ENCODE measurements at places on chromosomes 12 and 14.

- peak; percentile 26 for DNase-seq
These were observed 927.1 kb downstream of the VRK1 start for GRCh38 chr14:97724265-97724731.

DNA sequence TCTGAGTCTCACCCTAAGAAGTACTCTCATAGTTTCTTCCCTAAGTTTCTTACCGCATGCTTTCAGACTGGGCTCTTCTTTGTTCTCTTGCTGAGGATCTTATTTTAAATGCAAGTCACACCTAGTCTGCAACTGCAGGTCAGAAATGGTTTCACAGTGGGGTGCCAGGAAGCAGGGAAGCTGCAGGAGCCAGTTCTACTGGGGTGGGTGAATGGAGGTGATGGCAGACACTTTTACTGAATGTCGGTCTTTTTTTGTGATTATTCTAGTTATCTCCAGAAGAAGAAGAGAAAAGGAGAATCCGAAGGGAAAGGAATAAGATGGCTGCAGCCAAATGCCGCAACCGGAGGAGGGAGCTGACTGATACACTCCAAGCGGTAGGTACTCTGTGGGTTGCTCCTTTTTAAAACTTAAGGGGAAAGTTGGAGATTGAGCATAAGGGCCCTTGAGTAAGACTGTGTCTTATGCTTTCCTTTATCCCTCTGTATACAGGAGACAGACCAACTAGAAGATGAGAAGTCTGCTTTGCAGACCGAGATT is 1.7 kb downstream of the FOS start:
- no peak for DNase-seq

GRCh38 chr12:54605138-54605970 is 16.9 kb upstream of the PPP1R1A start:
- DNase-seq: no peak

GRCh38 chr12:98470469-98471082 is 44.8 kb upstream of the TMPO start:
- no peak for DNase-seq

DNA sequence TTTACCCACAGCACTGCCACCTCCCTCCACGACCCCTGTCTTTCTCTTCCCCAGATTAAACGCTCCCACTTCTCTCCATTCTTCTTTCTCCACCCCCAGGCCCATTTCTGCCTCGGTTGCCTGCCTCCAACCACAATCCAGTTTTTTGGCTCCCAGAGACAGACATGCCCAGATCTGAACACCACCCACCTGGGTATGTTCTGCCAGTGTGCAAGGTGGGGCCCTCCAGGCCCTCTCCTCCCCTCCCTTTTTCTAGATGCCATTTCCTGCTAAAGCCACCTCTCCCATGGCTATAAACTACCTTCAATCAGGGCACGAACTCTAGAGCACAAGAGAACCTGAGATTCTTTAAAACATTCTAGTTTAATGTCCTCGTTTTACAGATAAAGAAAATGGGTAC is 63.3 kb downstream of the IRF2BPL start:
- no peak for DNase-seq

GRCh38 chr14:52307905-52308304 is 6.2 kb upstream of the PTGER2 start:
- no peak for DNase-seq

- DNase-seq: no peak
These were observed 27.1 kb downstream of the FAM222A start for GRCh38 chr12:109740694-109741245.

DNA sequence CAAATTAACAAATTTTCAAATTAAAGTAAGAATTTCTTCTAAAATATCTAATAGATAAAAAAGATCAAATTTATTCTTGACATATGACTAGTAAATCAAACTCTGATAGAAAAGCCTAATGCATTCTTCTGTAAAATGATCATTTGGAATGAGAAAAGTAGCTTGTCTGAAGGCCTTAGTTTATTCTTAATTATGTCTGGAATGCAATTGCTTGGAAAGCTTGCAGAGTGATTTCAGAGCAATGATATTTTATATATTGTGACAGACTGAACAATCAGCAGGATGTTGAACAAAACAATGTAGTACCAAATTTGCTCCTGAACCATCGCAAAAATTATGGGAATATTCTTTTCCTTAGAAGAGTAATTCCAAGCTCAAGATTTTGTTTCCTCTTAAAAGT is 789.6 kb upstream of the NOVA1 start:
- DNase-seq: no peak

GRCh38 chr12:56484566-56484965 is 3.4 kb downstream of the GLS2 start:
- no peak for DNase-seq

- DNase-seq: peak; percentile 88
These were observed 5.5 kb upstream of the GPR68 start for GRCh38 chr14:91249841-91250616.

GRCh38 chr14:75522983-75523318 is 682 bp downstream of the BATF start:
- DNase-seq: no peak

DNA sequence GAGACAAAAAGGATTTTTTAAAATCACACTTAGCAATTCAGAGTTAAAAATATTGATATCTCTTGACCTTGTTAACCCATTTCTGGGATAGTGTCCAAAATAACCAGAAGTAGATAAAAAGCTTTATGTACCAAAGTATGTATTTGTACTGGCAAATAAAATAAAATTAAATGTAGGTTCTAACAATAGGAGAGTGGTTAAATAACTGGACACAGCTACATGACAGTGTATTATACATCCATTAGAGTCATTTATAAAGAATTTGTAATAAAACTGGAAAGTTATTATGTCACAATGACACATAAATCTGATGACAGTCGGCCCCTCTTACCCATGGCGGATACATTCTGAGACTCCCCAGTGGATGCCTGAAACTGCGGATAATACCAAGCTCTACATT is 34.0 kb downstream of the BMAL2 start:
- DNase-seq: no peak

GRCh38 chr12:61610143-61610542 is 650.1 kb upstream of the USP15 start:
- no peak for DNase-seq

- DNase-seq: no peak
These were observed 33.2 kb upstream of the HELB start for GRCh38 chr12:66269142-66269541.

DNA sequence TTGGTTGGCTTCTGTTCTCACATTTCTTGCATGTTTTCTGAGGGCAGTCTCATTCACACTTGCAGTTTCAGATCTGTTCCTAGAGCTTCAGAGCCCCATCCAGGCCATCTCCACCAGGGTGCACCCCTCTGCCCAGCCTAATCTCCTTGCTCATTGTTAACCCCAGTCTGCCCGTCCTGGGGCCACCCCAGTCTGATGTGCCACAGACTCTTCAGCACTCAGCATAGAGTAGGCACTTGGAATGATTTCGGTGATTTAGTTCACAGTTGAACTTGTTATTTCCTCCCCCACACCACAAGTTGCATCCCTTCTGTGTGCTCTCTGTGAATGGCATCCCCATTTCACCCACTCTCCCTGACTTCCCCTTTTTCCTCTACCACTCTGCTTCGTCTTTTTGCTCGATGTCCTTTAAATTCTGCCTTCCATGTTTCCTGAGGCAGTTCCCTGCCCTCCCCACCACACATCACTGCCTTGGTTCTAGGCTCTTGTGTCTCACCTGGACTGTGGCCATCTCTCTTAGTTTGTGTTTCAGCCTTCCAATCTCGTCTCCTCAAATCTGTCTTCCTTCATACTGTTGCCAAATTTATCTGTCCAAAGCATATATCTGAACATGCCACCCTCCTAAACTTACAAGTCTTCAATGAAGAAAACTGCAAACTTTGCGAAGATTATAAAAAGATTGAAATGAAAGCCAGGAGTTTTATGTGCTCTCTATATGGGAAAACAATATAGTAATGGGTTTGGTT is 41.5 kb downstream of the ANO6 start:
- DNase-seq: no peak

- no peak for DNase-seq
These were observed 149.1 kb downstream of the GLT1D1 start for GRCh38 chr12:129002427-129002826.

DNA sequence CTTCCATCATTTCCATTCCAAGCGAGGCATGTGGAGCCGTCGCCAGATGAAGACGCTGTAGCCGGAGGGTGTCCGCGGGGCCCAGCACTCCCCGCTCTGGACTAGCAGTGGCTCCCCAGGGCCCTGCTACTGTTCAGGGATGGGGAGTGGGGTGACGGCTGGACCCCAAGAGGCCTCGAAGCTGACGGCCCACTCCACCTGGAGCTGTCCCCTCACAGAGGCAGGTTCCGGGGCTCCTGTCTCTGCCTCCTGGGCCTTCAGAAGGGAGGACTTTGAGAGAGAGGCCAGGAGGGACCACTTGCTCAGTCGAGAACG is 101.6 kb downstream of the B4GALNT3 start:
- no peak for DNase-seq

DNA sequence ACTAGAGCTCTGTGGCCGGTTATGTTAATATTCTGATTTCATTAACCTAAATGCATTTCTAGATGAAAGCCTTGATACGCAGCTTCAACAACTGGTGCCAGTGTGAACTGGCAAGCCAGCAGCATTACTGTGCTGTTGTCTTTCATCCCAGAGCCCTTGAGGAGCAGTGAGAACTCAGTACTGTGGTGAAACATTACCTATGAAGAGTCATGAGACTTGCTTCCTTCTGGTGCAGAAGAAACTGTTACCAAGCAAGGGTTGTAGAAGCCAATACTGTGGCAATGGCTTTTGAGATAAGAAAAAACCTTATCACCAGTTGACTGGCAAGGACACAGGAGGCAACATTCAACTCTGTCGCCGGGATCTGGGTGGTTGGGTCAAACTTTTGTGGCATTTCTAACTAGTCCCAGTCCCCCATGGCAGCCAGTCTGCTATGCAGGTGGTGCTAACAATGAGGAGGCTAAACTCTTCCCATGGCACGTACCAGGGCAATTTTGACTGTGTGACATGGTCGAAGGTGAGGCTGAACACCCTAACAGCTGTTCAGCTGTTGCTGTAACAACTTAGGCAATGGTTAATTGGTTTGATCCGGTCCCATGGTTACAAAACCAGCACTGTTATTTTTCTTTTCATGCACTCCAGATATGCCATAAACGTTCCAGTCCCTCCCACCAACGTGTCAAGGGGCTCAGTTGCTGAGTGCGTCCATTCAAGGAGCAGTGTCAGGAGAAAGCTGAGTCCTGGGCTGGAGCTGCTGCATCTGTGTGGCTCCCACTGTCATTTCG is 12.6 kb upstream of the LGALS3 start:
- DNase-seq: no peak

DNA sequence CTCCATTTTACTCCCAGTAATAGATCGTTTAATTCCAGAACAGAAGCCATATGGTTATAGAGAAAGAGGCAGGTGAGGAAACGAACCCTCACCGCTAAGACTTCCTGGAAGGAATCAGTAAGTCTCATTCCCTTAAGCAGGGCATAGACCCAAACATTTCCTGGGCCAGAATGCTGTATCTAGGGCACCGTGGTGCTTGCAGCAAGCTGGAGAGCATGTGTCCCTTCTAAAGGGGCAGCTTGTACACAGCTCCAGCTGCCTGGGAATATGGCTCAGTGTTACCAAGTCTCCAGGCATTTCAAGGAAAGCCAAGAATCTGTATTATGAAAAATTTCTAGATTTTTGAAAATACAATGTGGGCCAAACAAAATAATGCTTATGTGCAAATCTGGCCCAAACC is 73.4 kb downstream of the PPM1H start:
- DNase-seq: no peak

- no peak for DNase-seq
These were observed 317.6 kb downstream of the CCDC91 start for GRCh38 chr12:28507867-28508266.

DNA sequence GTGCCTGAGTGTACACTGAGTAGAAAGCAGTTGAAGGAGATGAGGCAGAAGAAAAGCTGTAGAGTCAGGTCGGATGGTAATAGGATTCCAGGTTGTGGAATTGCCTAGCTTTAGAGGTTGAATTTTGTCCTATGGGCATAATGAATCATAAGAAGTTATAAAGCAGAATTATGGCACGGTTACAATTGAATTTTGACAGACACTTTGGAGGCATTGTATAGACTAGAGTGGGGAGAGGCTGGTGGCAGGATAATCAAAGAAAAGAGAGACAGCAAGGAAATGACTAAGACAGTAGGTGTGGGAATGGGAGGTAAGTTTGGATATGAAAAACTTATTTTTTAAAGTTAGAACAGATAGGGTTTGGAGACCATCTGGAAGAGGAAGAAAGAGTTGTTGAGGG is 102.6 kb downstream of the NTN4 start:
- DNase-seq: peak; percentile 37

DNA sequence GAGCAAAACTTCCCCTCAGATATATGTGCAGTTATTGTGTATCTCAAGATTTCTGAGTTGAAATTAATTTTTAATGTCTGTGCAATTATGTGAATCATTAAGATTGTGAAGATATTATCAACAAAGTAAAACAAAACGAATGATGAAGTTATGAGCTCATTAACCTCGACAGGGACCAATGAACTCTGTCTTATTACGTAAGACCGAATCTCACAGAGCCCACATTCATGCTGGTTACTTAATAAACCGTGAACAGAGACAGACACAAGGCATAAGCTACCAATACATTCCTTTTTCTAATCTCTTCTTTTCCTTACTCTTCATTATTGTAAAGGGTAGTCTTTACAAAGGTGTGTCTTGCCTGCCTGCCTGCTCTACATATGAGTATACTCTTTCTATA is 568.7 kb downstream of the RPS29 start:
- DNase-seq: no peak

DNA sequence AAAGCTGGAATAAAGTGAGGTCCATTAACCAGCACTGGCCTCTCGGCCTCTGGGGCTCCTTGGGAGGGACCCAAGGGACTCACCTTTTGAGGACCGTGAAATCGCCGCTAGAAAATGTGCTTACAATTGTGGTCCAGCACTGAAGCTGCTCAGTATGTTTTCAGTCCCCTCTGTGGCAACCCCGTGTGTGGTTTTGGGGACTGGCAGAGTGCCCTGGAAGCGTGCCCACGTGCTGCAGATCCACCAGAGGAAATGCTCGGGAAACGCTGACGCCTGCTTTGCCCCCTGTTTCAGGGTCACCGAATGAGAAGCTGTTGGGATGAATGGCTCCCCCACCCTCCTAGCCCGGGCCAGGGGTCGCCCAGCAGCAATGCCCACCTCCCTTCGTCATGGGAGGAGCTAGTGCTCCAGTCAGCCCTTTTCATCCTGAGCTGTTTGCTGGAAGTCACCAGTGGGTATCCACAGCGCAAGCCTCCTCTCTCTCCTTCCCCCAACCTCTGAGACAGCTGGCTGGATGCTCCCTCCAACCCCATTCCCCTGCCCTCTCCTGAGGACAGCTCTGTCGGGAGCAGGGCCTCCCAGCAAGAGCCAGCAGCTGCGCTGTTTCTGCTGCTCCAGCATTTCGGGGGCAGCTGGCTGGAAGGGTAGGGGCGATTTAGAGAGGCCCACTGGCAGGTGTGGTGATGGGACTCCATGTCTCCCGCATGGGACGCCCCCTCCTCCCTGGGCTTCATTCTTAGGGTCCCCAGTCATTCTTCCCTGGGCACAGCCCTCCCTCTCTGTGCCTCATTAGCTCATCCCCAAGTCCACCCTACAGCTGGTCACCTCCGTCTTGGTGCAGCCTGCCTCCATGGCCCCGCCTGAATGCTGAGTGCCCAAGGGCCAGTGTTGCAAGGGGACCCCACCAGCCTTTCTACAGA is 33.2 kb upstream of the PPP1R13B start:
- peak; percentile 58 for DNase-seq

Data from HT1080 (cell line).